ENCODE measurements at places on chromosomes 5 and 9. TPM values are rescaled to one million over a fixed set of nuclear protein-coding genes. Genes with fewer than 3 reads are reported as not detected.

- H3K4me1 ChIP-seq, result no peaks in the 10 kb centered on the region
- no peak overlapping the region for H3K4me3 ChIP-seq
- H3K27me3 ChIP-seq, result no peaks in the 10 kb centered on the region
These were observed 110.1 kb upstream of the GRIN3A start for GRCh38 chr9:101848485-101848919.

GRCh38 chr5:37665889-37666288, 174.0 kb downstream of the GDNF start:
- no peak overlapping the region for H3K27ac ChIP-seq
- DNase-seq, result no peak
- H3K36me3 ChIP-seq, result no peaks in the 10 kb centered on the region
- H3K4me1 ChIP-seq, result peaks cover 9% of the 10 kb centered on the region

DNA sequence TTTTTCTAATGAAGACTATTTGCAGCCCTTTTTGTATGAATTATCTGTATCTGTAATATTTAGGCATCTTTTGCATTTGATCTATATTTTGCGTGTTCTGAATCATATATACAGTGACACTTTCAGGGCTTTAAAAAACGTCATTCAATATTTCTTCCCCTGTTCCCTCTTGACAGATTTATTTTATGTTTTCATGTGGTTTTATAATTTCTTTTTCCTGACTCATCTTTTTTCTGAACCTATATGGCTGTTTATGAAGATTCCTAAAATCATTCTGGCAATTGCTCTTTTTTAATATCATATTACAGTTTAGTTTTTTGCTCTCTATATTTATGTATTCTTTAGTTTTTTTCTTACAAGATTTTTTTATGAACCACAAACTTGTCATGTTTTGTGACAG, 67.6 kb downstream of the SMARCA2 start:
- H3K4me1 ChIP-seq, result peaks cover 9% of the 10 kb centered on the region
- no peak overlapping the region for H3K4me3 ChIP-seq
- no peak overlapping the region for H3K27ac ChIP-seq
- H3K36me3 ChIP-seq, result peaks cover 19% of the 10 kb centered on the region

GRCh38 chr9:120745278-120745677, 31.0 kb upstream of the MEGF9 start:
- H3K4me1 ChIP-seq, result no peaks in the 10 kb centered on the region
- DNase-seq, result no peak
- no peak overlapping the region for H3K27ac ChIP-seq
- no peaks in the 10 kb centered on the region for H3K27me3 ChIP-seq

DNA sequence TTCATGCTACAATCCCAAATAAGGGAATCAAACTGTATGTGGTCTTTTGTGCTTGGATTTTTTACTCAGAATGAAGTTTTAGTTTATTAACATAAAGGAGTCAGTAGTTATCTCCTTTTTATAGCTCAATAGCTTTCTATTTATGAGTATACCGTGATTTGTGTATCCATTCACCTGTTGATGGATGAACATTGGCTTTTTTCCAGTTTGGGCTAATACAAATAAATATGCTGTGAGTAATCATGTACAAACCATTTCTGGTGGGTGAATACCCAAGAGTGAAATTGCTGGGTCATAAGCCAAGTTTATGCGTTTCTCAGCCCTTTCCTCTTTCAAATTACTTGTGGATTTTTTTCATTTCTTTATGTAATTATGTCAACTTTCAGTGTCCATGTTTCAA, 395.3 kb downstream of the OSTF1 start:
- no peak overlapping the region for H3K4me3 ChIP-seq
- no peaks in the 10 kb centered on the region for H3K27me3 ChIP-seq
- no peaks in the 10 kb centered on the region for H3K4me1 ChIP-seq
- DNase-seq, result no peak
- no peak overlapping the region for H3K27ac ChIP-seq
- no peaks in the 10 kb centered on the region for H3K36me3 ChIP-seq

GRCh38 chr9:133822430-133823065, 84.4 kb upstream of the SARDH start:
- no peaks in the 10 kb centered on the region for H3K4me1 ChIP-seq
- H3K36me3 ChIP-seq, result no peaks in the 10 kb centered on the region
- DNase-seq, result no peak
- H3K27me3 ChIP-seq, result no peaks in the 10 kb centered on the region
- no peak overlapping the region for H3K4me3 ChIP-seq
- H3K27ac ChIP-seq, result no peak overlapping the region

NEURL1B gene
- 93.3 TPM for total RNA-seq

COL23A1 gene
- 20.4 TPM for total RNA-seq

PROB1 gene
- total RNA-seq, result 3.6 TPM

Data from tibial nerve (tissue), 4 donors.